ENCODE measurements at places on chromosomes 4 and X.

DNA sequence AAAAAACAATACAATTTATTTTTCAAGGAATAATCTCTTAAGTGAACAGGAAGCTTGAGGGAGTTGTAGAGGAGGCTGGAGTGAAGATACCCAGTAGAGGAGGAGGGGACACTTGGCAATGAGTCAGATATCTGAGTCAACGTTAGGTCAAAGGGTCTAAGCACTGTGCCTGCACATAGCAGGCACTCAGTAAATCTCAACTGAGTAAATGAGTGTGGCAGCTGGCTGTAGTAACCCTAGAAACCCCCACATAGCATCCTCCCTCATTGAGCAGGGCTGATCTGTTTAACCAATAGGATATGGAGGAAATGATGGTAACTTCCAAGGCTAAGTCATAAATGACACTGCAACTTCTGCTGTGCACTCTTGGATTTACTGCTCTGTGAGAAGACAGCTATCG, 186.0 kb upstream of the FAM241A start:
- peak; percentile 34 for DNase-seq

DNA sequence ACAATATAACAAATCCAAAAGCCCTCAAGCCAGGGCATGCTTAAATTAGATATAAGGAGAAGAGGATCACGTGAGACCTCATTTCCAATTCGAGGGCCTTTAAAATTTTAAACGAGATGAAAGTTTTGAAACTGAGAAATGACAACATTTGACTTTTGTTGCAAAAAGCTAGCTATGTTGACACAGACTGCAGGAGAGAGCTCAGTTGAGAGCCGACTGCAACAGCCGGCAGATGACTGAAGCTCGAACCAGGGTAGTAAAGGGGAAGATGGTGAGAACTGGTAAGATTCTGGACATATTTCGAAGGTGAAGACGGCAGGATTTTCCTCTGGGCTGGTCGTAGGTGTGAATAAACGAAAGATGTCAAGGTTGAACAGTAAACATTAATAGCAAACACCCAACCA, 773 bp downstream of the PRMT9 start:
- peak; percentile 18 for DNase-seq

DNA sequence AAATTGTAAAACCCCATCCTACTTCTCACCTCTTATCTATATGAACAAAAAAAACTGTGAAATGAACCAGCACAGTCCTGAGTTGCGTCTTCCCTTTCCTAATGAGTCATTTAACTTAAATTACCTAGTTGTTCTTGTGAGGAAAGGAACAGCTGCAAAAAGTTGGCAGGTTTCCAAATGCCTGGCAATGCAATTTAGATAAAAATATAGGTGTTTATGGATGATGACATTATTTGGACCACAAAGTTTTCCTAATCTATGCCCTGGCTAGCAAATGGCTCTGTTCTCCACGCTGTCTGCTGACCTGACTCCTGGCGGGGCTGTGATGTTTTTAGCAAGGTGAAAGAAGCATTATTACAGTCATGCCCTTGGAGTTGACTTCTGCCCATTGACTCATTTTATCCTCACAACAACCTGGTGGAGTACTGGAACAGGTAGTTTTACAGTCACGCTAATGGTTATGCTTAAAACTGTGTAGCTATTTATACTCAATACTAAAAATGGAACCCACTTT, 29.8 kb upstream of the RELL1 start:
- peak; percentile 59 for DNase-seq

DNA sequence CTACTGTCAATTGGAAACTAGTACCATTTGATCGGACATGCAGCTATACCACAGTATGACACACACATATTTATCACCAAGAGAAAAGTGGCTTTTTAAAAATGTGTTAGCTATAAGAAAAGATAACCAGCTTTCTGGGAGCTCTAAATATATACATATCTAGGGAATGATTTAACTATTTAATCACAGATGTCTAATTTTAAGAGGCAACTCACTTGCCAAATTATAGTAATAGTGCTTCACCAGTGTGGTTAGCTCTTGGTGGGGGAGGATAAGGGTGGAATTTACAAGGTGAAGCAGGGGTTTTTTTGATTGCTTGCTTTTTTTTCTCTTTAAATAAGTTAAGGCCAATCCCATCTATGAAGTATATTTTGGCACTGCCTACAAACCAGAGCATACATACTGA, 547.7 kb upstream of the DIPK2B start:
- no peak for DNase-seq

DNA sequence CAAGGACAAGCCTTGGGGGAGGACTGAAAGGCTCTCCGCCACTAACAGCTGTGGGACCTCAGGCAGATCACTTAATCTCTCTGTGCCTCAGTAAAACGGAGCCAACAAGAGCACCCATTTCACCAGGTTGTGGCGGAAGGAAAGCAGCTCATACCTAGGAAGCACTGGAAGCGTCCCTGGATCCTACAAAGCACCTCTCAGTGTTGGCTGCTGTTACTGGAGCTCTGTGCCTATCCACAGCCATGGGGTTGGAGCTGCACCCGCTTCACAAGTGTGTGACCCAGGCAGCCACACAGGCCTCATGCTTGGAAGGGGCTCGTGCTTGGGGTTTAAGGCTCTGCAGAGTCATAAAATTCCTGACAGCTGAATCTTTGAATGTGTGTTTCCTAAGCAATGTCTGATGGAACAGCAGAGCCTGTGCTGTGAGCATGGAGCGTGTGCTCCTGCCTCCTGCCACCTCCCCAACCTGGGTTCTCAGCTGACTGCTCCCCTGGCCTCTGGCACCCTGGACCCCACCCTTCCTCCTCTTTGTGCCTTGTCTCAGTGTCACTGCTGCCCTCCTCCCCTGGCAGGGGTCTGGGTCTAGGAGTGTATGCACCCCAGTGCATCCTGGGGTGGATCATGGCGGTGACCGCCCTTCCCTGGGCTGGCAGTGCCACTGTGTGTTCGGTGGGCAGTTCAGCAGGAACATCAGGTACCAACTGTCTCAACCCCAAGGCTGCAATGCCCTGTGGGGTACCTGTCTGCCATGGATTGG, 14.4 kb upstream of the MAN2B2 start:
- DNase-seq: no peak

DNA sequence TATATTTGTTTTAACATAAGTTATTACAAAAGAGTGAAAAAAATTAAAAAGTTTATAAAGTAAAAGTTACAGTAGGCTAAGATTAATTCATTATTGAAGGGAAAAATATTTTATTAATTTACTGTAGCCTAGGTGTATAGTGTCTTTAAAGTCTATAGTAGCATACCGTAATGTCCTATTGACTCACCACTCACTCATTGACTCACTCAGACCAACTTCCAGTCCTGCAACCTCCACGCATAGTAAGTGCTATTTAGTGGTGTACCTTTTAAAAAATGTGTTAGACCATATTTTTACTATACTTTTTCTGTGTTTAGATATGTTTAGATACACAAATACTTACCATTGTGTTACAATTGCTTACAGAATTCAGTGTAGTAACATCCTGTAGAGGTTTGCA, 841.1 kb downstream of the CENPC start:
- no peak for DNase-seq

- no peak for DNase-seq
Measured at GRCh38 chr4:82223715-82224114, 150.1 kb downstream of the HNRNPD start.

DNA sequence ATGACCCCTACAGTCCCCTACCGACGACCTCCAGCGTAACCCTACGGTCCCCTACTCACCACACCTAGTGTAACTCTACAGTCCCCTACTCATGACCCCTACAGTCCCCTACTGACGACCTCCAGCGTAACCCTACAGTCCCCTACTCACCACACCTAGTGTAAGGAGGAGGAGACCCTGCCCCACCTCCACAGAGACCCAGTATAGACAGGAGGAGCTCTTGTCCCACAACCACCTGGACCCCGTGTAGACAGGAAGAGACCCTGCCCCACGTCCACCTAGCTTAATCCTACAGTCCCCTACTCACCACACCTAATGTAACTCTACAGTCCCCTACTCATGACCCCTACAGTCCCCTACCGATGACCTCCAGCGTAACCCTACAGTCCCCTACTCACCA, 26.9 kb downstream of the CSF2RA start:
- no peak for DNase-seq

- peak; percentile 45 for DNase-seq
Measured at GRCh38 chrX:154748712-154749339, 2.1 kb downstream of the GAB3 start.

DNA sequence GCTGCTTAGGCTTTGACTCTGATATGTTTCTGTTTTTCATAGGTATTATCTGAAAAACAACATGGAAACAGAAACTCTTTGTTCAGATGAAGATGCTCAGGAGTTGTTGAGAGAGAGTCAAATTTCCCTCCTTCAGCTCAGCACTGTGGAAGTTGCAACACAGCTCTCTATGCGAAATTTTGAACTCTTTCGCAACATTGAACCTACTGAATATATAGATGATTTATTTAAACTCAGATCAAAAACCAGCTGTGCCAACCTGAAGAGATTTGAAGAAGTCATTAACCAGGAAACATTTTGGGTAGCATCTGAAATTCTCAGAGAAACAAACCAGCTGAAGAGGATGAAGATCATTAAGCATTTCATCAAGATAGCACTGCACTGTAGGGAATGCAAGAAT, 238.6 kb downstream of the RAPGEF2 start:
- peak; percentile 4 for DNase-seq

- no peak for DNase-seq
Measured at GRCh38 chr4:147479376-147479775, 1.5 kb upstream of the EDNRA start.

DNA sequence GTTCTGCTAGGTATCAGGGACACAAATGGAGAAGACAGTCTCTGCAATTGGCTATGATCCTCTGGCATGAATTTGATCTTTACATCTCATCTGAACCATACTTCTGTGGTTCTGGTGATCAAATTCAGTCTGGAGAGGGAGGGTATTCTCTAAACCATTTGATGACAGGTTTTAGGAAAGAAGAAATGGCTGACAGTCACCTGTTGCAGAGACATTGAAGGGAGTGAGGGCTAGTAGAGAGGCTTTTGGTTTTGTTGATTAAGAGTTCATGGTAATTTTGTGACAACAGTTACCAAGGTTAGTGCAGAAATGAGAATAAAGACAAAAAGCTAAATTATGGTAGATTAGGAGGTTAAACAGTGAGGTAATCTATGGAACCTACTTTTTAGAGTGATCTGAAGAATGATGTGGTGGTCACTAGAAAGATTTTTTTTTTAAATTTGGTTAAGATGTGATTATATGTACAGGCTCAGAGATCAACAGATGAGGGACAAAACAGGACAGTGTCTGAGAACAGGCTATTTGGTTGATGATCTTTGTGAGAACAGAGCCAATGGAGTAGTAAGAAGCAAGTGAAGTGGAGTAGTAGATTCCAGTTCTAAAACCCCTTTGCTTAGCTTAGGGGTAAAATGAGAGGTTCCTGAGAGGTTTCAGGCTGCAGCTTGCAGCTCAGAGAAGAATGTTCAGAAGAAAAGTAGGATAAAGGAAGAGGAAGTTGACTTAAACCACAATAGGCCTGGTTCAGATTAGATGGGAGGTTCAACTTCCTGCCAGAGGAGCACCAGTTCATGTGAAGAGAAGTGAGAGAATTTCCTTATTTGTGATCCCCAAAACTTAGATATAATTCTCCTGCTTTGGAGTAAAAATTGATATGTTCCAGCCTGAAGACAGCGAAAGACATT, 34.7 kb downstream of the VSIG4 start:
- DNase-seq: no peak

GRCh38 chr4:52612341-52612740, 46.8 kb downstream of the USP46 start:
- DNase-seq: no peak

DNA sequence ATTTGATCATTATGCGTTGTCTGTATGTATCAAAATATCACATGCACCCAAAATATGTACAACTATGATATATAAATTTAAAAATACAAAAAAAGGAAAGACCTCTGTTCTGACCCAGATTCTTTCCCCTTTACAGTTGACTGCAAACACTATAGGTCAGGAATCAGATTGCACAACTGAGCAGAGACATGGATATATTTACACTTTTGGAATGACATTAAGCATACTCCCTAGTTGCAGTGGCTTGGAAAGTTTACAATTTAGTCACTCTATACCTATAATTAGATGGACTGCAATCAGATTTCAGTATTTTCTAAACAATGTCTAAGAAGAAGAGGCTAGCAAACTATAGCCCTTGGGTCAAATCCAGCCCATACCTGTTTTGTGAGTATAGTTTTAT, 98.5 kb upstream of the INPP4B start:
- DNase-seq: no peak

DNA sequence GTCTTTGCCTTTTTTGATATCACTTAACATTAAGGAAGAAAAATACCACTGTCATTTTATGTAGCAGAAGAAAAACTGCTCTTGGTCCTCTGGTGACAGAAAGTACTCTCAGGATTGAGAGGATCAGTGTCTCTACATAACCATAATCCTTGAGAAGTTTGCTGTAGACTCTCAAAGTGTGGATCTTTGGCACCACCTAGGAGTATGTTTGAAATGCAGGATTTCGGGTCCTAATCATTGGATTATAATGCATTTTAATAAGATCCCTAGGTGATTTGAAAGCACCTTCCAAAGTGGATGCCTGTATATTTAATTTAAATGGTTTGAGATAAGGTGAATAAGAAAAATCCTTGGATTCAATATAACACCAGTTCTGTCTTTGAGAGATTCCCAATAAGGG, 23.2 kb downstream of the MOB1B start:
- no peak for DNase-seq
